ENCODE measurements at places on chromosomes 6 and 20.

GRCh38 chr6:20069021-20069522 is 143.2 kb downstream of the MBOAT1 start:
- peak; percentile 64 for DNase-seq

- no peak for DNase-seq
Observed at GRCh38 chr6:165841153-165841558, 178.1 kb upstream of the PDE10A start.

- DNase-seq = no peak
Observed at GRCh38 chr6:125637207-125637606, 112.2 kb upstream of the HEY2 start.

GRCh38 chr6:123742626-123743025 is 61.0 kb upstream of the NKAIN2 start:
- DNase-seq = no peak

DNA sequence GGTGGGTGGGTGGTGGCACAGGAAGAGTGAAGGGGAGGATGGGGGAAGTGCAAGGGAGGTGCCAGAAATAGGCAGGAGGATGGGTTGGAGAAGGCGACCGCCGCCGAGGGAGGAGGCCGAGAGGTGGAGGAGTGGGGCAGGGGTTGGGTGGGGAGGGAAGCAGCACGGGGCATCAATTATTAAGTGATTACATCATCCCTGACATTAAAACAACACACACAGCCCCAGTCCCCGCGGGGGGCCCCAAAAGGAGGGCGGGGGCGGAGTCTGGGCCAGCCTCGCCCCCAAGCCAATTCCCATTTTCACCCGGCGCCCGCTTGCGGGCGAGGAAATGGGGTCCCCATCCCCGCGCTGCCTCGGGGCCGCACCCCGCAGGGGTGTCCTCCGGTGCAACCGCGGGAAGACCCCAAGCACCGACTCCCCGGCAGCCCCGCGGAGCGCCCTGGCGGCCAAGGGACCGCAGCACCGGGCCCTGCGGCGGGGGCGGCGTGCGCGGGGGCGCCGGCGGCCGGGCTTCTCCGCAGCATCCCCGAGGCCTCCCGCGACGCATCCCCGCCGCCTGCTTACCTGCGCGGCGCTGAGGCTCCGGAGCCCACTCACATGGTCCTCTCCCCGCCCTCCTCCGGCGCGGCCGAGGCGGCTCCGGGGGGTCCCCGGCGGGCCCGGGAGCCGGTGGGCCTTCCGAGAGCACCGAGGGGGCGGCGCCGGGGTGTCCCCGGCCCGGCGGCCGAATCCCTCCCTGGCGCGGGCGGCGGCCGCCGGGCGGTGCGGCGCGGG is 663 bp downstream of the FYN start:
- DNase-seq = peak; percentile 88

DNA sequence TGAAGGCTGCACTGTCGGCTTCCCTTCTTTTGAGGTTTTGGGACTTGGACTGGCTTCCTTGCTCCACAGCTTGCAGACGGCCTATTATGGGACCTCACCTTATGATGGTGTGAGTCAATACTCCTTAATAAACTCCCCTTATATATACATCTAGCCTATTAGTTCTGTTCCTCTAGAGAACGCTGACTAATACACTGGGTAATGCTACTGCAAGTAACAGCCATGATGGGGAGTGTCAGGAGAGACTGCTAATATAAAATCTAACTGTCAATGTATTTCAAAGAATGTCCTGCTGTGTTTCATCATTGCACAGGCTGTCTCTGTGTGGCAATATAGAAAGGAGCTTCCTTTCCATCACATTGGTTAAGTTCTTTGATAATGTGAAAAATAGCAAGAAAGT is 57.7 kb upstream of the UST start:
- DNase-seq = no peak

DNA sequence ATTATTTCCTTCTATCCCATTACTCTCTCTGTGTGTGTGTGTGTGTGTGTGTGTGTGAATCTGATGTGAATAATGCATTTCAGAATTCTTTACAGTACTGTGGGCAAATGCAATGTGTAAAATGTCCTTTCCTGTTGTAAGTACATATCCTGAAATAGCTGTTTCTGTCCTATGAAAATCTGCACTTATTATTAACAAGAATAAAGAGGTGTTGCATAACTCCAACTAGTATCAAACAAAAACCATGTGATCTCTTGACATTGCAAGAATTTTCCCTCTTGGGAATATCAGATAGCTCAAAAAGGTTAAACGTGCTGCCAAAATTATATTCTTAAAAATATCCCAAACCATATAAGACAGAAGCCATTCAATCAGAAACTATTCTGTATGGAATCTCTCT is 52.0 kb downstream of the LGSN start:
- no peak for DNase-seq

DNA sequence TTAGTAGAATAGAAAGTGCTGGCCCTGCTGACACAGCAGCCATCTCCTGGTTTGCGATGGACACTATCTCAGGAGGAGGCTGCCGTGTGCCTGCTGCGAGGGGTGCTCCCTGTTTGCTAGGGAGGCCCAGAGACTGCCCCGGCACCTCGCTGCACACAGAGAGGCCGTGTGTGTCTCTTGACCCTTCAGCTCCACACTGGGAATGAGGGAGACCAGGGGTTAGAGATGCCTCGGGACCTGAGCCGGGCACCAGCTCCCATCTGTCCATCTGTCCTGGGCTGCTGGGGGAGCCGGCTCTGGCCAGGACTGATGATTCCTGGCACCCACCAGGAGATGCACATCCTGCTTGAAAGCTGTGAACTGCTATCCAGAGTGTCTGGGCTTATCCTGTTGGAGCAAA is 18.2 kb downstream of the PHACTR3 start:
- DNase-seq = no peak

GRCh38 chr6:31906122-31906521 is 4.2 kb upstream of the ZBTB12 start:
- DNase-seq = no peak

GRCh38 chr6:115643762-115644161 is 416.9 kb downstream of the FRK start:
- DNase-seq = peak; percentile 80

DNA sequence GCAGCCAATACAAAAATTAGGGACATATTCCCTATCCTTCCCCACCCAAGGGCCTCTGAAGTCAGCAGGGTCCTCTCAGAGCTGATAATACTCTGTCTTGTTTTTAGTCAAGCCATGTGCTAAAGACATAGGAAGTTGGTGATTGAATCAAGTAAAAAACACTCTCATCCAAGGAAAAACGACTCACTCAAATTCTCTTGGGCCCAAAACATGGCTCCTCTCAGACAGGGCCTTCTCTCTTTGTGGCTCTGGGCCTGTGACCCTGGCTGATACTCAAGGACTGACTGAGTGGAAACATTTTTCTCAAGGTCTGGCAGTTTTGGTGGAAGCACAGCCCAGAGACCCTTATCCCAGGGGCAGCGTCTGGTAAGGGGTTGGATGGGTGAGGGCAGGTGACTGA is 5.9 kb upstream of the SCML4 start:
- no peak for DNase-seq

- no peak for DNase-seq
Observed at GRCh38 chr20:4866429-4866828, 134.9 kb downstream of the SLC23A2 start.

DNA sequence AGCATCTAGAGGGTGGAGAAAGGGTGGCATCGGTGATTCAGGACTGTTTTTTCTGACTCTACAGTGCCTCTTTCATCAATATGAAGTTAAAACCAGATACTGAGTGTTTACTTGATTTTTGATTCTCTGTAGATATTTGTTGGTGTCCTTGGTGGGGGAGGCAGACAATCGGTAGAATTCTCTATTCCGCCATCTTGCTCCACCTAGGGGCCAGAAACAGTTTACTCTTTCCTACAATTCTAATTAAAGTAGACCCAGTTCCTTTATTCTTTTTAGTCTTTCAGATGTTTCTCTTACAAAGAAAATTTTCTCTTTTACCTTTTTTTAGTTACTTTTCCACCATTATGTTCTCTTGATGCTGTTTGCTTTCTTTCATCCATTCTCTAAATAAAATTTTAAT is 162.1 kb upstream of the RAB32 start:
- peak; percentile 12 for DNase-seq

DNA sequence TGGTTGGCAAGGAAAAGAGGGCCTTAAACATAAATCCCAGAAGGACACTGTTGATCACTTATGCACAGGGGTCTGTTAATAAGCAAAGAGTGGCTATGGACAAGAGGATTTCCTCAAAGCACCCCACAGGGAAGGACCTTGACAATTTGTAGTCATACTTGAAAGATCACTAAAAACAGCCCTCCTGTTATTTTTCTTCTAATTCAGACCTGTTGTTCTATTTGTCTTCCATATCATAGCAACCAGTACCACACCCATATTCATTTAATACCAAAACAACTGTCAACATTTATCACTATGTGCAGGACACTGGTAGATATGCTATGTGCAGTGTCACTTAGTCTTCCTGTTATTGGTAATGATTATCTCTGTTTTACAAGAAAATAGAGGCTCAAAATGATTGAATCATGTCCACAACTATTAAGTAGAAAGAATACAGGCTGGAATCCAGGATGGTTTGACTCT is 3.2 kb upstream of the DYNLRB1 start:
- no peak for DNase-seq

DNA sequence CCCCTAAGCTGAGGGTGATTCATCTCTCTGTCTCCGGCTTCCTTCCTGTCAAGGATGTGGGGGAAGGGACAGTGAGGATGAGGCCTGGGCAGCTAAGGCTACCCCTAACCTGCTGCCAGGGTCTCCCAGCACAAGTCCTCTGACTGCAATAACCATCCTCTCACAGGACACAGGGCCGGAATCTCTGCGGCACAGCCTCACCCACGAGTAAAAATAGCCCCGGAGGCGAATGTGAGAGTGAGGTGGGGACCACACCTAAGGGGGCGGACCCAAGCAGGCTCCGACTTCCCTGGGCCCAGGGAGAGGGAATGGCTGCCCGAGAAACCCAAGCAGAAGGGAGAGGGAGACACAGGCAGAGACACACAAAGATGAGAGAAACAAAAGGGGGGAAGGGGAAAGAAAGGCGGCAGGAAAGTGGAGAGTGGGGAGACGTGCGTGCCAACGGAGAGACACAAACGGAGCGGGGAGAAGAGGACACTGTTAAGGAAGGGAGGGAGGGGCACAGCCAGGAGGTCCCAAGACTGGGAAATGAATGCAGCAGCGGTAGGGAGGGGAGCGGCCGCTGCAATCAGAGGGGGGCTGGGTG is 1.4 kb downstream of the CLIC1 start:
- DNase-seq = peak; percentile 88

- DNase-seq = no peak
Observed at GRCh38 chr6:75931011-75931680, 141.3 kb downstream of the IMPG1 start.
